ENCODE measurements at places on chromosomes 5 and 9.
A peak's percentile ranks its signal among the peaks of the same experiment; 100 is the strongest.

- DNase-seq, result no peak
Measured at GRCh38 chr5:164184158-164184557, 678.7 kb downstream of the MAT2B start.

DNA sequence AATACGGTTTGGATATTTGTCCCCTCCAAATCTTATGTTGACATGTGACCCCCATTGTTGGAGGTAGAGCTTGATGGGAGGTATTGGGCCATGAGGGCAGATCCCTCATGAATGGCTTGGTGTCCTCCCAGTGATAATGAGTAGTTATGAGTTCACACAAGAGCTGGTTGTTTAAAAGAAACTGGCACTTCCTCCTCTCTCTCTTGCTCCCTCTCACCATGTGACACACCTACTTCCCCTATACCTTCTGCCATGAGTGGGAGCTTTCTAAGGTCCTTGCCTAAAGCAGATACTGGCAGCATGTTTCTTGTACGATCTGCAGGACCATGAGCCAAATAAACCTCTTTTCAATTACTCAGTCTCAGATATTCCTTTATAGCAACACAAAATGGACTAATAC, 132.0 kb downstream of the PIK3R1 start:
- DNase-seq, result no peak

GRCh38 chr5:132473668-132474067, 16.9 kb downstream of the IRF1 start:
- no peak for DNase-seq

DNA sequence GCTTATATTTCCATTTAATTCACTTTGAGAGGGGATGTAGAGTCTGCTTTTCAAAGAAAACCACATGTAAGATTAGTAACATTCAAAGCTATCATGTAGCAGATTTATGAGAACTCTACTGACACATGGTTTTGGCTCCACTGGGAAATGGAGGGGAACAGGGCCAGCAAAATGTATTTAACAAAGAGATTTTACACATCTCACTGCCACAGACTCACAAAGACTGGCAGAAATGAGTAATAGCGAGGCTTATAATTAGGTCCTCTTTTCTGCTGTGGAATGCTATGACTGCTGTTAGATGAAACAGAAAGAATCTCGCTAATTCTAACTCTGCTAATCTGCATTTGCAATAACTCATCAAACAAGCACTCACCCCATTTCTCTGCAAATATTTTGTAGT, 4.5 kb downstream of the DAP start:
- no peak for DNase-seq

GRCh38 chr5:158852622-158853021, 247.1 kb downstream of the EBF1 start:
- DNase-seq, result no peak

DNA sequence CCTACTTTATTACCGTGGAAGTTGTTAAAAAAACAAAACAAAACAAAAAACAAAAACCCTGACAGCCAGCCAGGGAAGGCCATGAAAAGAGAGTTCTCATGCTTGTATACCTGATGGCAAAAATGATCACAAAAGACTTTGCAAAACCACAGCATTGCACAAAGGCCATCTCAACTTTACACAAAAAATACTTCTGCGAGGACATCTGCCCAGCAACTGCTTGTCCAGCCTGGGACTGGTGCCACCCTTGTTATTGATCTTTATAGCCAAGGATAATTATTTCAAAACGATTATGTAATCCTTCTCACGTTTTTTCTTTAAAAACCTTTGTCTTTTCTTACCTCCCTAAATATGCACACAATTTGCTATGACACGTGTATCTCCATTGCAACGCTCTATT, 42.2 kb upstream of the SLC28A3 start:
- no peak for DNase-seq

GRCh38 chr9:32705059-32705458, 69.6 kb upstream of the TAF1L start:
- DNase-seq, result no peak

DNA sequence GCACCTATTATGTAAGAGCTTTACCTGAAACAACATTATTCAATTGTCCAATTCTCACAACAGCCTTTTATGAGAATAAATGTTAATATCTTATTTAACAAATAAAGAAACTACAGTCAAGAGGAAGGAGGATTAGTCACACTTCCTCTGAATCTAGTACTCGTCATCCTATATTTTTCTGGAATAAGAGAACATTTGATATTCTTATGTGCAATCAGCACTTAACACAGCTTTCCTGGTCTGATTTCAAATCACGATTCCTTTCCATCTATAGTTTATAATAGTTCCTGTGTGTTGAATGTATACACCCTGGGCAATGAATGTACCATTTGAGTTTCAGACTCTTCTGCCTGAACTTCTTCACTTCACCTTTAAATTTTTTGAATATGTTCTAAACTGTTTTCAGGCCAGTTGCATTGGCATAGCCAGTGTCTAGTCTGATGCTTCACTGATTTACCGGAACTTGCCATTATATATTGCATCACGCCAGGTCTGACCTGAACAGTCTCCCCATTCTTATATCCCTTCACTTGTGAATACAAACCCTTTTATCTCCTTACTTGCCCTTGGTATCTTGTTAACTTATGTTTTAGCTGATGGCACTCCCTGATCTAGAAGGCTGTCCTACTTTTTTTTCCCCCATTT, 698.3 kb downstream of the MAT2B start:
- DNase-seq, result no peak

DNA sequence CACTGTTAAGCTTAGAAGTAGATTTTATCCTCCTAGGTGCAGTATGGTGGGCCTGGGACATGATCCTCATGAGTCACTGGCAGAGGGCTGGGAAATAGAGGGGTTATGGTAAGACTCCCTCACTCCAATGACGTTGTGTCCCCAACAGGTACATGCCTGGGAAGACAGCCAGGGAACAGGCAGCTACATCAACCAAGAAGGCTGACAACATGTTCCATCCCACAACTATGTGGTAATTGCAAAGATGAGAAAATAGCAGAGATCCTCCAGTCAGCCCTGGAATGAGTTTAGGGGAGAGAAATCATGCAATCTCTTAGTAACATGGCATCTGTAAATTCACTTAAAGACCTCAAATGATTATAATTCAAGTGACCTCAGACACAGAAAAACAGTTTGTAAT, 114.4 kb upstream of the LIFR start:
- no peak for DNase-seq

DNA sequence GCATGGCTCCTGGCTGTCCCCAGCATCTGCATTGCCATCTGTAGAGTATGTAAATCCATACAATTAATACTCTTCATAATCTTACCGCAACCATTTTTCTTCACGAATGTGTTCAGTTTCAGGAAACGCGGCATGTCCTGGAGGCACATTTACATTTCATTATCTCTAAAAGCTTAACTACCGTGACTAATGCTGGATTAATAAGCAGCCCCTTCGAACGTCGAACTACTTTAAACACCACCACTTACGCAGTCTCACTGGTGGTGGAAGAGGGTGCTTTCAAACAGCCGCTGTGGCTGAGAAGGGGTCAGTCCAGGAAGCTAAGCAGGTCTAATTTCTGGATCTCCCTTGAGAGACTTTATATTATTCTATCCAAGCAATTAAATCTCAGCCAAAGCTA, 85.6 kb downstream of the C5orf15 start:
- no peak for DNase-seq

GRCh38 chr9:117344892-117345660, 69.8 kb downstream of the ASTN2 start:
- DNase-seq, result no peak

- DNase-seq, result no peak
Measured at GRCh38 chr5:25944786-25945185, 1093.6 kb downstream of the CDH9 start.

DNA sequence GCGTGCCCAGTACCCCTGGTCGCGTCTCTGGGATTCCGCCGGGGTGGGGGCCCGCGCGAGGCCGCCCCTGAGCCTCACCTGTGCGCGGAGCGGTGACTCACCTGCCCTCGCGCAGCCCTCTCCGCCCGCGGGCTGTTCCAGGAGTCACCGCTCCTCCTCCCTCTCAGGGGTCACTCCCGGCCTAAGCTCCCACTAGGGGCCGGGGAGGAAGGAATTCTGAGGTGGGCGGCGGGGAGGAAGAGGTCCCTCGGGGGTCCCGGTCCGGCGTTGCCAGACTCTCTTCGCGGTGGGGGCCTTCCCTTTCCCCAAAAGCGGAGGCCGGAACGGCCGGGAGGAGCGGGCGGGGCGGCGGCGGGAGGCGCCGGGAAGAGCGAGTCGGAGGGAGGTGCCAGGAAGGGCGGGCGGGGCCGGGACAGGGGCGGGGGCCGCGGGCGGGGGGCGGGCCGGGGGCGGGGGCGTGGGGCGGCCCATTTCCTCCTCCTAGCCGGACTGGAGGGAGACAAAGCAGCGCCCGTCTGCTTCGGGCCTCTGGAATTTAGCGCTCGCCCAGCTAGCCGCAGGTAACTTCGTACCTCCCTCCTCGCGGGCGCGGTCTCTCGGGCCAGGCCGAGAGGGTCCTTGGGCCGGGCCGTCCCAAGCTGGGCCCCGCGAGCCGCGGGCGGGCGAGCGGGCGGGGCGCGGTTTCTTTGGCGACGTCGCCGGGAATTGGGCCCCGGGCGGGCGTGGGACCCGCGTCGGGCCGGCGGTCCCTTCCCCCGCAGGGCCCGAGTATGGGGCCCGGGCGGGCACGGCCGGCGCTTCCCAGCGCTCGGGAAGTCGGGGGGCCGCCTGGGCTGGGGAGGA, at the start of gene CTNNA1:
Gene CTNNA1, plus strand, starts transcription at position 475 of the 843 bp plus-strand sequence. CDS start 28,500 bp downstream, outside the sequence.
- DNase-seq, result peak; percentile 68

GRCh38 chr5:93899026-93899600, 157.7 kb upstream of the POU5F2 start:
- DNase-seq, result peak; percentile 17

- DNase-seq, result no peak
Measured at GRCh38 chr9:69076550-69076949, 41.0 kb downstream of the FXN start.

- DNase-seq, result no peak
Measured at GRCh38 chr5:127595484-127596368, 53.2 kb upstream of the CTXN3 start.

- no peak for DNase-seq
Measured at GRCh38 chr9:36893184-36893583, 140.9 kb downstream of the PAX5 start.

DNA sequence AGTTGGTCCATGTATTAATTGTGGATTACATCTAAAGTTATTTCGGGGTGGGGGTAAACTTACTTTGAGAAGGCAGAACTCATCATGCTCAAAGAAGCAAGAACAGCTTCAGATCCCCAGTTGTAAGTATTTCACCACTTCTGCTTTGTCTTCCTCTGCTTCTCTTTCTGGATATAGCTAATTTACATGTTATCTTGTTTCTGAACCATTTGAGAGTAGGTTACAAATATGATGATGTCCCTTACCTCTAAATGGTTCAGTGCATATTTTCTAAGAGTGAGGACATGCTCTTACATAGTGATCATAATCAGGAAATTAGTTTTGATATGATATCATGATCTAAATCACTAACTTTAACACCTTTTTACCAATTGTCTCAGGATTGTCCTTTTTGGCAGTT, 11.9 kb downstream of the TRIO start:
- DNase-seq, result no peak

DNA sequence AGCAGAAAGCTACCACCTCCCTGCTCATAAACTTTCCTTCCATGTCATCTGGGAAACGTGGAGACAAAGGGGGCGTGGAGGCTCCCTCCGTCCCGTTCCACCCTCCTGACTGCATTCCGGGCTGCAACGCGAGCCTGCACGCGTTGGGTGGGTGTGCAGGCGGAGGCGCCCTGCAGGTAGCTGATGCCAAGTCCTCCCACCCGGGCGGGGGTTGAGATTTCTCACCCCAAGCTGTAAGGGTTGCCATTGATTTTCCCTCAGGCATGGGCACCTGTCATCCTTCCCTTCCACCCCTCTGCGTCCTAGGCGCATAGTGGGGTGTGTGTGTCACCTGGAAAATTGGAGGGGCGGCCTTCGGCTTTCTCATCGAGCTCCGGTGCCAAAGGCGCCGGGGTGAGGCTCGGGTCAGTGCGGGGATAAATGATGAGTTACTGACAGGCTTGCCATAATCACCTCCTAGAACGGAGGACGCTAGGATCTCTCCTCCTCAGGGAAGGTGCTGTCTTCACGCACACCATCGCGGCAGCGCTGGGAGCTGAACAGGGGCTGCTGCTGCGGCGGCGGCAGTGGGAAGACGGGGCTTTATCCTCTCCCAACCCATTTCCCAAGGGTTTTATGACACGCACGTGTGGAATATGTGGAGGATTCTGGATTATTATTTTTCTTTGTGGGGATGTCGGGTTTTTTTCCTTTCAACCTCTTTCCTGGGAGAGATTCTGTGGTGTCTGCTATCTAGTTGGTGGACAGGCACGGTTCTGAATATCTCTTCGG, 973 bp downstream of the PLPPR1 start:
- DNase-seq, result no peak

GRCh38 chr5:74949976-74950375, 83.8 kb upstream of the FAM169A start:
- no peak for DNase-seq

DNA sequence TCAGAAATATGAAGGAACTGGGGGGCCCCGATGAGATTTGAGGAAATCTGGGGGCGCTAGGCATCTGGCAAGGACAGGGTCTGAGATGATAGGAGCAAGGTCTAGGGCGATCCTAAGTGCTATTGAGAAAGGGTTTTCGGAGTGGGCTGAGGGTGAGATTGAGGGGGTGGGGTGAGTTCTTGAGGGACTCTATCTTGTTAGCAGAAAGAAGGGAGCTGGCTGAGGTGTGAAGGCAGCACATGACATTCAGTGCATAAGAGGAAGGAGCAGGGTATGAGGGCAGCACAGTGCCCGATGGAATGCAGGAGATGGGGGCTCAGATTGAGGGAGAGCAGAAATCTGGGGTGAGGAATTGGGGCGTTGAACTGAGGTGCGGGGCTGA, 640 bp downstream of the TRIM32 start:
- DNase-seq, result no peak

DNA sequence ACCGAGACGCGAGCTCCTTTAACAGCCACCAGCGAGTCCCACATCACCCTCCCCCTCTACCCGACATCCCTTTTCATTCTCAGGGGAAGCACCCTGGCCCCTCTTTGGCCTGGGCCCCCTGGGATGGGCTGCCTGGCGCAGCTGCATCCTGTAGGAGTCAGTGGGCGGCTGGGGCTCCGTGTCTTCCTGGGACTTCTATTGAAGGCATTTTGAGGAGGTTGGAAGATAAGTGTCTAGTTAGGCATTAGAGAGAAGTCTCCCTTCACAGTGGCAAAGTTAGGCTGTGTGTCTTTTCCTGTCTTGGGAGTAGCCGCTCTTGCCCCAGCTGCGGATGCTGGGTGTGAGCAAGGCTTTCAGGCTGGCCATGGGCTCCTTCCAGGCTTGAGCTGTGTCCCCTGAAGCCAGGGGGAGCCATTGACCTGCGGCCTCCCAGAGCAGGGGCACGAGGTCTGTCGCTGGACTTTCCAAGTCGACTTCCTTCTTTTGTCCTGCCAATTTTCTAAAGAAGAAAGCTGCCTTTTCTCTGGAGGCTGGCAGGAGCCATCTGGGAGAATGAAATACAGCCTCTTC, 18.6 kb upstream of the NKD2 start:
- no peak for DNase-seq

GRCh38 chr5:171628633-171628974, 157.0 kb upstream of the SMIM23 start:
- no peak for DNase-seq

GRCh38 chr5:139091439-139092156, 106.6 kb downstream of the SIL1 start:
- DNase-seq, result no peak

GRCh38 chr5:67287510-67288268, 91.1 kb upstream of the CD180 start:
- no peak for DNase-seq

- DNase-seq, result no peak
Measured at GRCh38 chr5:81065492-81065891, 105.3 kb downstream of the RASGRF2 start.

All from CD4-positive, alpha-beta T cell treated with Interleukin-2 at 100 ng/mL for 4 hours (primary cell).